ENCODE measurements at places on chromosomes 13 and 19.

DNA sequence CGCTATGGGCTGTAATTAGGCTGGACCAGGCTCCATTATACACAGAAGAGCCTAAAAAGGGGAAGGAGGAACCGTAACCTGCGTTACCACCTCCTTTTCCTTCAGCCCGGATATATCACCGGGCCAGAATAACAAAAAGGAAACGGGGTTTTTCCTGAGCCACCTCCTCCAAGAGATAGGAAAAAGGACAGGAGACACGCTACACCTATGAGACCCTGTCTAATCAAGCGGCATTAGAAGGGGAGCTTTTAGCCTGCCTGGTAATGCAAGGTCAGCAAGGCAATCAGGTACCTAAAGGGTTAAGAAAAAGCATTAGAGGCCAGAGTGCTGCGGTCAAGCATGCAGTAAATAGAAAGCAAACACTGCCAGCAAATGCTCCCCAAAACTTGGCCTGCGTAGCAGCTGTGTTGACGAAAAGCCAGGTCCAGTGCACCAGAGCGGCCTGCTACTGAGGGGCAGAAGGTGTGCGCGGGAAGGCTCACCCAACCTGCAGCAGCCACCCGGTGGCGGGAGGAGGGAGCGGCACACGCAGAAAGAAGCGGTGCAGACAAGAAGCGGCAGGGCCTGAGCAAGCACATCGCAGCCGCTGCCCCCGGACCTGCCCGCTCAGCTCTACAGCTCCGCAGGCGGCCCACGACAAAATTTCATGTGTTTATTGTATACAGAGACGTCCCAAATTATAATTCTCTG, 1466.1 kb downstream of the UQCRFS1 start:
- no peak for DNase-seq

DNA sequence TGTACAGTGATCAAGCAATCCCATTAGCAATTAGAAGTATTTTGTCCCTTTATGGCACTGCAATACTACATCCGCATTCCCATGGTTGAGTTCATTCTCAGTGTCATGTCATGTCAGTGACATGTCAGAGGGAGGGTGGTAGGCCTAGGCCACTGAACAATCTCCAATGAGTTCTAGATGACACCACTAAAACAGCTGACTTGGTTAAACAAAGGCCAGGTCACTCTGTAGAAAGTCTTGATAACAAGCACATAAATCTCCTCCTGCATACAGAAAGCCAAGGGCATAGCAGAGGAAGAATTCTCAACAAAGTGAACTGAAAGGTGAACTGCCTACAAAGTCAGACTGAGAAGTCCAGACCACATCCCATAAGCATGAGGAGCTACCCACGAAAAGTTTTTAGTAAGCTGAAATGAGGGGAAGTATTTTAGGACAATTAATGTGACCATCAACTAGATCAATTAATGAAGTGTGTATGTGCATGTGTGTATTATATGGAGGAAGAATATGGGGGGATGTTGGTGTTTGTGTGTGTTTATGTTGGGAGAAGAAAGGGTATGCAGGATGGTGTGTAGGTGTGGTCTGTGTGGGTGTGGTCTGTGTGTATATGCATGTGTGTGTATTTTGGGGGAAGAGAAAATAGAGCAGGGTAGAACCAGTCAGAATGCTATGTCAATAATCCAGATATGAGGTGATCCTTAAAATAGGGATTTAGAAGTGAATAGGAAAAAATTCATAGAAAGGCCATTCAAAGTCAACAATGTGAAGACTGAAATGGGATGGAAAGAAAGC, 67.7 kb downstream of the TBC1D4 start:
- no peak for DNase-seq

DNA sequence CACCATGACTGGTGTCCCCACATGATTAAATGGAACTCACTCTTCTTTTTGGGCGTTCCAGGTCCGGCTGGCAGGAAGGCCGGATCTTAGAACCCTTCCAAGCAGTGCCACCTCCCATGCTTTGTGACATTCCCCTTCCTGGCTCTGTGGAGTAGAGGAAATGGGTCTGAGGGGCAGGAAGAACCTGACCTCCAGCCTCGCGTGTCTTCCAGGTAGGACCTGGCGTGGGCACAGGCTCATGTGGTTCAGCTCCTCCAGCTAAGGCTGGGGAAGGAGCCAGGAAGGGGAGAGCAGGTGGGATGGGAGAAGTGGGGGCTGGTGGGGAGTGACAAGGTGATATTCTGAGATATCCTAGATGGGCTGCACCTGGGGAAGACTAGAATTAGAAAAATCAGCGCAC, 2.1 kb downstream of the TMEM255B start:
- no peak for DNase-seq

DNA sequence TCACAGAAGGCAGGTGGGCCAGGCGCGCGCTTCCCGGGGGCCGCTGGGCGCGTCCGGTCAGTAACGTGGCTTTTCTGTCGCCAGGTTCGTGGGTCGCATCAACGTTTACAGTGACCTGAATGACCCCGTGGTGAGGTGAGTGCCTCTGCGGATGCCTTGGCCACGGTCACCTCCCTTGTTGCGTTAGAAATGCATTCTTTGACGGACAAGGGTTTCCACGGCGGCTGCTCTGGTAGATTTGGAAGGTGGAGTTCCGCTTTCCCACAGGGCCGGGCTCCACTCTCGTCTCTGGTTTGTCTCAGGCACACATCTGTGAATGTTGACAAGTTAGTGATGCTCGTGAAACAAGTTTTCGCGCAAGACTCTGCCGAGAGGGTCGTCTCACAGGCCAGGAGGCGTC, 130.0 kb downstream of the ATP11A start:
- DNase-seq = no peak

GRCh38 chr13:31476266-31476665, 263.1 kb upstream of the RXFP2 start:
- DNase-seq = no peak

- no peak for DNase-seq
Measured at GRCh38 chr19:31330237-31330636, 19.0 kb downstream of the TSHZ3 start.

GRCh38 chr19:18312092-18312534, 10.8 kb downstream of the LSM4 start:
- no peak for DNase-seq

- peak; percentile 73 for DNase-seq
Measured at GRCh38 chr19:41887711-41888382, 4.9 kb downstream of the ARHGEF1 start.

GRCh38 chr13:108586826-108587225, 42.6 kb upstream of the MYO16 start:
- no peak for DNase-seq

- no peak for DNase-seq
Measured at GRCh38 chr13:106163426-106163825, 372.0 kb downstream of the EFNB2 start.

DNA sequence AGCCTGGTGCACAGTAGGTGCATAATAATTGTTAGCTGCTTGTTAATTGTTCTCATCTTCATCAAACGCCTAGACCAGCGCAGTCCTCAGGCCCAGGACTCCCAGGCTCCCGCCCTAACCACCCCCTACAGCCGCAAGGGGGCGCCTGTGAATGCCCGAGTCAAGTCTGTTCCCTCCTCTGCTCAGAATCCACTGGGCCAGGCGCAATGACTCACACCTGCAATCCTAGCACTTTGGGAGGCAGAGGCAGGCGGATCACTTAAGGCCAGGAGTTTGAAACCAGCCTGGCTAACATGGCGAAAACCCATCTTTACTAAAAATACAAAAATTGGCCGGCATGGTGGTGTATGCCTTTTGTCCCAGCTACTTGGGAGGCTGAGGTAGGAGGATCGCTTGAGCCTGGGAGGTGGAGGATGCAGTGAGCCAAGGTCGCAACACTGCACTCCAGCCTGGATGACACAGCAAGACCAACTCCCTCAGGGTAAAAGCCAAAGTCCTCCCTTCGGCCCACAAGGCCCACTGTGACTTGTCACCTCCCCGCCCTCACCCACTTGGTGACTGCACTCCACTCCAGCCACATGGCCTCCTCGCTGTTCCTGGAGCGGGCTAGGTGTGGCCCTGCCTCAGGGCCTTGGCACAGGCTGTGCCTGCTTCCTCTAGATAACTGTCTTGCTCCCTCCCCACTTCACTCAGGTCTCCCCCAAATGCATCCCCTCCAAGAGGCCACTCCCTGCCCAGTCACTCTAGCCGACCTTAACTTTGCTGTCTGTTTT, 9.1 kb downstream of the ZNF653 start:
- DNase-seq = peak; percentile 80

DNA sequence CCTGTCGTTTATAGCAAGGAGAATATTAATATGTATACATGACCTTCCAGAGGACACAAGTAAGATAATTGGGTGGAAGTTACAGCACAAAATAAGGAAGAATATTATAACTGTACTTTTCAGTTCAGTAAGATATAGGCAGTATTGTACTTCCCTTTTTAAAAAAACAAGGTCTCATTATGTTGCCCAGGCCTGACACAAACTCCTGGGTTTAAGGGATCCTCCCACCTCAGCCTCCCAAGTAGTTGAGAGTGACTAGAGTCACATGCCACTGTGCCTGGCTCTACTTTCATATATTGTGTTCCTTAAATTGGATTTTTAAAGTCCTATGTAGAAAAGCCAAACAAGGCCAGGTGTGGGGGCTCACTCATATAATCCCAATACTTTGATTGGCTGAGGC, 19.5 kb upstream of the MAB21L1 start:
- no peak for DNase-seq

DNA sequence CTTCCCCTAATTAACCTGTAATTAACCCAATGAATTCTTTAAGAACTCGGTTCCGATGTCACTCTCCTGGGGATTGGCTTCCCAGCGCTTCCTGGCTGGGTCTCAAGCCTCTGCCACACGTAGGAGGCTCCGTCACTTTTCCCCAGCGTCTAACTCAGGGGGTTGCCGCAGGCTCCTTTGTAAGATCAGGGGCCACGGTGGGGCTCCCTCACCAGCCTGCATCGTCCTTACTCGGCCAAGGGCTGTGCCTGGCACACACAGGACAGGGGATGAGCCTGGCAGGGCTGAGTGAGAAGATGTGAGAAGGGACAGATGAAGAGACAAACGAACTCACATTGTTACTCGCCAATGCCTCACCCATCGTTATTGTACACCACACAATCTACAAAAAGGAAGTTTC, 20.9 kb upstream of the ATP11A start:
- DNase-seq = no peak

- no peak for DNase-seq
Measured at GRCh38 chr13:110832205-110832479, 82.7 kb downstream of the ANKRD10 start.

DNA sequence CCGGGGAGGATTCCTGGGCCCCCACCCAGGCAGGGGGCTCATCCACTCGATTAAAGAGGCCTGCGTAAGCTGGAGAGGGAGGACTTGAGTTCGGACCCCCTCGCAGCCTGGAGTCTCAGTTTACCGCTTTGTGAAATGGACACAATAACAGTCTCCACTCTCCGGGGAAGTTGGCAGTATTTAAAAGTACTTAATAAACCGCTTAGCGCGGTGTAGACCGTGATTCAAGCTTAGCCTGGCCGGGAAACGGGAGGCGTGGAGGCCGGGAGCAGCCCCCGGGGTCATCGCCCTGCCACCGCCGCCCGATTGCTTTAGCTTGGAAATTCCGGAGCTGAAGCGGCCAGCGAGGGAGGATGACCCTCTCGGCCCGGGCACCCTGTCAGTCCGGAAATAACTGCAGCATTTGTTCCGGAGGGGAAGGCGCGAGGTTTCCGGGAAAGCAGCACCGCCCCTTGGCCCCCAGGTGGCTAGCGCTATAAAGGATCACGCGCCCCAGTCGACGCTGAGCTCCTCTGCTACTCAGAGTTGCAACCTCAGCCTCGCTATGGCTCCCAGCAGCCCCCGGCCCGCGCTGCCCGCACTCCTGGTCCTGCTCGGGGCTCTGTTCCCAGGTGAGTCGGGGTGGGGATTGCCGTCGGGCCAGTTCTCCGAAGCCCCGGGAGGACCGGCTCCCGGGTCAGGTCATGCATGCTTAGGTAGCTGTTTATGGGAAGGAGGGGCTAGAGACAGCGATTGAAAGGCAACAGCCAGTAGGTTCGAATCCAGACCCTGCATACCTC, at the start of gene ICAM1:
TSS of gene ICAM1 (plus strand) at position 505 of the 779 bp plus-strand sequence. CDS start at position 545, 40 bp downstream.
- peak; percentile 71 for DNase-seq

GRCh38 chr13:36131222-36131930, at the start of gene DCLK1:
Gene DCLK1 (minus strand): TSS chr13:36131382.
- peak; percentile 2 for DNase-seq

DNA sequence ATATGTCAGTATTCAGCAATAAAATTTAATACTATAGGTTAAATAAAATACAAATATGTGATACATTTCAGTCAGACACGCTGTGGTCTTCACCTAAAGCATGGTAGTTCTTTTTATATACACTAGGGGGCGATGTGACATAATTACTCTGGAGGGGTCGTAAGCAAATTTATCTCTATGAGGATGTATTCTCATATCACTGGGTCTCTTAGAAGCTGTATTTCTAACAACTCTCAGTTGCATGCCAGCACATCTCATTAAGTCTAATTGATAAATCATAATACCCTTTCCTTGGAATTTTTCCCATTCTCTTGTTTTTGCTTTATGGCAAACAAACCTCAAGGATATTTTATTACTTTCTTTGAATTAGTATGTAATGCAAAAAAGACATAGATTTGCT, 3.9 kb upstream of the PCDH17 start:
- peak; percentile 9 for DNase-seq

DNA sequence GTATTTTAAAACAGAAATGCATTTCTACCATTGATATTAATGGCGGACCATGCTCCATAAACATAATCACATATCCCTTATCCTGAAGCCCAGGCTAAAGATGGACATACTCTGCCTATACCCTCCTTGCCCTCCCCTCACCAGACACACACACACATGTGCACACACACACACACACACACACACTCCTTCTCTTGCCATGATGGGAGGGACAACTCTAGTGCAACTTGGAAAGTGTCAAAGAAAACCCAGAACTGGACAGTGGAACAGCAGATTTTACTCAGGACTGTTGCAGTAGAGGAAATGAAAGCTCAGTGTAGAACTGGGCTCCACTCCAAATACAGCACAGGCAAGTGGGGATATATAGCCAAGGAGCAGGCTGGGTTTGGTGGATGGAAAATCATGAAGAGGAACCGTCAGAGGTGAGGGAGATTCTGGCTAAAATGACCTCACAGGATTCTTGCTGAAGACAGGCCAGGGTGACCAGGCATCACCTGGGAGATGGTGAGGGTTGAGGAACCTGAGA, 40.8 kb downstream of the TNFRSF19 start:
- DNase-seq = no peak

DNA sequence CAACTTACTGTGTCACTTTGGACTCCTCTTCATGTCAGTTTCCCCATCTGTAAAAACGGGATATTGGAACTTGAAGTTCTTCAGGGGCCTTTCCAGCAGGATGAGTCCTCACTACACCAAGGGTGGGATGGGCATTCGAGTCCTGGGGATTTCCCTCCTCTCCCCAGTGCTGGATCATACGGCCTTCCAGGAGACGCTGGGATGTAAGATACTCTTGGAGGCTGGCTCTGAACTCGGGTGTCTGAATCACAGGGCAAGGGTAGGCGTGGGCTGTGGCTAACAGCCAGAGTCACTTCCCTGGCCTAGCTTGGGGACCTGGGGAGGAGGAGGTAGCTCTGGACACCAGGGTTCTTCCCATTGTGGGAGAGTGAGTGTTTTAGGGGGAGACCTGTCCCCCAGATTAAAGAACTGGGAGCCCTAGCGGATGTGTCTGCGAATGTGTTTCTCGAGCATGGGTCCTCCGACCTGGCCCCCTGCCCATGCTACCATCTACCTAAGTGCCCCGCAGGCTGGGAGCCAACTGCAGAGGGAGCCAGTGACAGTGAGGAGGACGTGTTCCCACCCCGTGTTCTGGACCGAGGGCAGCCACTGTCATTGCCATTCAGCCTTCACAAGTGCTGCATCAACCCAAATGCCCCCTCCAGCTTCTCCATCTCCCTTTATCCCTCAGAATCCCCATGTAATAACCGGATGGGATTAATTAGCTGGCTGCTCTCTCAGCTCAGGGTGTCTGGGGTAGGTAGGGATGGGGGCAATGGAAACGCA, 2.4 kb upstream of the CYTH2 start:
- no peak for DNase-seq

Measured in HTR-8/SVneo (cell line).